ENCODE measurements at places on chromosomes 7 and 10. TPM values are rescaled to one million over a fixed set of nuclear protein-coding genes. Genes with fewer than 3 reads are reported as not detected.

DNA sequence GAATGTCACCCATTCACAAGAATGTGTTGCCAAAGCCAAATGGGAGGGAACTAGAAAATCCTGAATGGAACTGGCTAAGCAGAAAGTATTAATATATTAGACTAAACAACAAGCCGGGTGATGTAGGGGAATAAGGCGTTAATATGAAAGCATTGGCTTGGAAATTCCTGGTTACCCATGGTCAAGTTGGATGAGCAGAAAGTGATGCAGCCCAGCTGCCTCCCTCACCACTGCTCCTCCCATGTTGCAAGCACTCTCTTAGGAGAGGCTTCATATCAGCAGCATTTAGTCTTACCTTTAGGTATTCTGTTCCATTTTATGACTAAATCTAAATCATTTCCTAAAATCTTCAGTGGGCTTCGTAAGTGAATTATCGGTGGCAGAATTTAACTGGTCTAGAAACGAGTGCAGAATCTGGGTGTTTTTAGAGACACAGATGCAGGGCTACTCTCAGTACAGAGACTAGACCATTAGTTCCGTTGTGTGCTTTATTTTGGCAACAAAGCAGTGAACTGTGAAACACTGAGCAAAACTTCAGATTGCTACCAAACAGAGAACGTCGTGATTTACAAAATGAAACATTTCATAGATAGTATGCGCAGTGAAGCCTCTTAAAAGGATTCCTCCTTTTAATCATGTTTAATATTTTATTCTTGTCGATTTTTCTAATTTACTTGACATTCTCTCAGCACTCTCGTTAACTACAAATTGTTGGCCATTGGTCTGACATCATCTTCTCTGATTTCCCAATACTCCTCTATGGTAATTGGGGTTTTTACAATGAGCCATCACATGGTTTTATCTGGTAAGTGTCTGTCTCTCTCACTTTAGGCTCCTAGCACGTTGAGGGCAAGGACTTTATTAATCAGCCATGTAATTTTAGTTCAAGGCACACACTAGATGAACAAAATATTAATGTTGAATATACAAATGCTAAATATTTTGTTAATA, 22.0 kb upstream of the HGF start:
- no peak for DNase-seq

GRCh38 chr7:40870108-40870507, 735.3 kb downstream of the SUGCT start:
- no peak for DNase-seq

DNA sequence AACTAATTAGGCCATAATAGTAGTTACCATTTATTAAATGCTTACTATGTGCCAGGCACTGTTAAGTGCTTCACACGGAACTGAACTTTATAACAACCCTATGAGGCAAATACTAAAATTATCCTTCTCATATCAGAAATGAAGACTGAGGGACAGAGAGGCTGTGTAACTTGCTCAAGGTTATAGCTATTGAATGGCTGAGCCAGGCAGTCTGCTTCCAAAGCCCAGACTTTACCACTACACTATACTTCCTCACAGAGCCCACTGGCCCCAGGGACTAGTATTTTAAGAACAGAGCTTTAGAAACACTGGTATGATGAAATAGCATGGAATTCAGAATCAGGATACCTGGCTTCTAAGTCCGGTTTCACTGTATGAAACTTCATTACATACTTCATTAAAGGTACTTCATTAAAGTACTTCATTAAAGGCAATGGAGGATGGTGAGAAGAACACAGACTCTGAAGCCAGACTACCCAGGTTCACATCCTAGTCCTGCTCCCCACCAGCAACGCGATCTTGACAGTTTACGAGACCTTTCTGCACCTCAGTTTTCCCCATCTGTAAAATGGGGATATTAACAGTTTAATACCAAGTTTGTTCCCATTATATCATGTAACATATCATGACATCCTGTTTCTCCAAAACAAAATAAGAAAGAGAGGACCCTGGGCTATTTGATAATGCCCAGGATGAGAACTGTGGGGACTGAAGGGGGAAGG, 19.6 kb downstream of the ANXA11 start:
- no peak for DNase-seq

GRCh38 chr10:108620821-108621534, 1302.3 kb downstream of the XPNPEP1 start:
- DNase-seq: no peak

DNA sequence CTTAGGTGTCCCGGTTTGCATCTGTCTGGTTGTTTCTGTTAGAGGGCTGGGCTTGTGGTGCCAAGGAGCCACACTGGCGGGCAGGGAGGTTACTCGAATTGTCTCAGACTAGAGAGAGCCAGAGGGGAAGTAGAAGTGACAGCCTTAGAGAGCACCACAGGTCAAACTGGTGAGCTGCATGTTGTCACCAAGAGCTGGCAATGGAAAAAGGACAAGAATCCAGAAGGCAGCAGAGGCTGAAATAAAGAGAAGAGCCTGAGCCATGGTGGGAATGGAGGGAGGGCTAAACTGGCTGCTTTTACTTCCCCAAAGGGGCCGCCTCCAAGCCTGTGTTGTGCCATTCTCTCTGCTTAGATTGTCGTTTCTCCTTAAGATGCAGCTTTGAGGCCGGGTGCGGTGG, 31.1 kb upstream of the RHBDD2 start:
- DNase-seq: no peak

GRCh38 chr10:30752481-30752881, 122.9 kb upstream of the LYZL2 start:
- DNase-seq: no peak

GRCh38 chr10:65566906-65567305, 1358.9 kb upstream of the LRRTM3 start:
- no peak for DNase-seq

DNA sequence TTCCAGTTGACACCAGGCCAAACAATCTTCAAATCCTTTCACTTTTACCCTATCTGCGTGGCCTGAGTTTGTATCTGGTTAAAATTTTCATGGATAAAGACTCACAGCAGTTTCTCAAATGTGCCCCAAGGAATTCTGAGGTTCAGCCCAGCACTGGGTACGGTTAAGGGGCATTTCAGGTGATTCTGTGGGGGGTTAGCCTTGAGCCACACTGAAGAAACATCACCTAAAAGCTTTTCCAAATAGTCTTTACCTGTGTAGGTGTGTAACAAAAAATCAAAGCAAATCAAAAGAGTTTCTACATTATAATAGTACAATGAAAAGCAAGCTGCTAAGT, 83.8 kb upstream of the DNAJC1 start:
- no peak for DNase-seq

DNA sequence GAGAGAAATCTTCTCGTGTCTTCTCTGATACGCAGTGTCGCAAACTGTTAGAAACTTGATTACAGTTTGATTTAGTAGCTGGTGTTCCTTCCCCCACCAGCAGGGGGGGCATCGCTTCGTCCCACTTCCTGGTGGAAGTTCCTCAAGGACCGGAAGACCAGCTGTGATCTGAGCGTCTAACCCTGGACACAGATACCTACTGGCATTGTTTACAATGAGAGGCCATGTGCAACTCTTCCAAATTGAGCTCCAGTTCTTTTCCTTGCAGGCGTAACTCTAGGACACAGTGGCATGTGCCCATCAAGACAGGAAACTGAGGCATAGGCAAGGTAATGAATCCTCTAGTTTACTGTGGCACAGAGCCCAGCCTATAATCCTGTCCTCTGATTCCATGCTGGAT, 219.0 kb downstream of the CCDC3 start:
- no peak for DNase-seq

DNA sequence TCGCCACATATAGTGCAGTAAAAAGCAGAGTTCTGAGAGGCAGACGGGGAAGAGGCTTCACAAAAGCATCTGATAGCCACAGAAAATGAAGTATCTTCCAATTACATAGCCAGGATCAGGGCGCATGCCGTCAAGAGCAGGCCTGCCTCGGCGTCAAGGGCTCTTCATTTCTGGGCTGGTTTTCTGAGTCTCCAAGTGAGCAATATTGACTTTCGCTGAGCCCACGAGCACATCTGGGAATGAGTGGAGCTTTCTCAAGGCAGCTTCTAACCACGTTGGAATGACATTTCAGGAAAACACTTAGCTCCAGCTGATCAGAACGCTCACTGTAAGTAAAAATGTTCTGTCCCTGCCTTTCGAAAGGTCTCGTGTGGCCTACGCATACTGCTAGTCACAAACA, 51.9 kb downstream of the CLRN3 start:
- no peak for DNase-seq

- no peak for DNase-seq
Measured at GRCh38 chr10:103635580-103635979, 142.1 kb downstream of the NEURL1 start.

DNA sequence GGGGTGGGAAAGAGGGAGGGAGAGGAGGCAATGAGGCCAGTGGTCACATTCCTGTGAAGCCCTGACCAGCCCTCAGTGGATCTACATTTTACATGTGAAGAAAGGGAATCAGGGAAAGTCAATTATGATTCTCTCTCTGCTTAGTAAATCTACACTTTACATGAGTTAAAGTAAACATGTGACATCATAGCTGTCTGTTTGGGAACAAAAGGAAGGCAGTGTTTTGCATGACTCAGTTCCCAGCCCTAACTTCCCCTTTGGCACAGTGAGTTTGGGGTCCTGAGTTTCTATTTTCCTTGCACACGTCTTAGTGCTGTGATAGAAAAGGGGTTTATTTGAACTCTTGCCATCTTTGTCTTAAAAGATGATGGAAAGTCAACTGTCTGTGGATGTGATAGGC, 615.1 kb downstream of the SDK1 start:
- no peak for DNase-seq

- DNase-seq: no peak
Measured at GRCh38 chr7:49333180-49333881, 409.0 kb downstream of the CDC14C start.

DNA sequence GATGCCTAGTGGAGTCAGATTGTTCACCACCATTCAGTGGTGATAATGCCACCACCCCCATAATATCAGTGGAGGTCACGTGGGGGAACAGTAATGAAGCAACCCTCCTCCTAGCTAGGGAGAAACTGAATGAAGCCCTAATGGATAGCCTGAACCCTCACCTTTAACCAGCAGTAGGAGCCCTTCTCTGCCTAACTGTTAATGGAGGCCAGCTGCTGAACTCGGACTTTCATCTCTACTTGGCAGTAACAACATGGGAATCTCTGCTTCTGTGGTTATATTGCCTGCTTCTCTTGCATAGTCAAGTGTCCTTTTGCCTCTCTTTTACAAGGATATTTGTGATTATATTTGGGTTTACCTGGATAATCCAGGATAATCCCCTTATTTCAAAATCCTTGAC, 1097.9 kb downstream of the REEP3 start:
- no peak for DNase-seq

DNA sequence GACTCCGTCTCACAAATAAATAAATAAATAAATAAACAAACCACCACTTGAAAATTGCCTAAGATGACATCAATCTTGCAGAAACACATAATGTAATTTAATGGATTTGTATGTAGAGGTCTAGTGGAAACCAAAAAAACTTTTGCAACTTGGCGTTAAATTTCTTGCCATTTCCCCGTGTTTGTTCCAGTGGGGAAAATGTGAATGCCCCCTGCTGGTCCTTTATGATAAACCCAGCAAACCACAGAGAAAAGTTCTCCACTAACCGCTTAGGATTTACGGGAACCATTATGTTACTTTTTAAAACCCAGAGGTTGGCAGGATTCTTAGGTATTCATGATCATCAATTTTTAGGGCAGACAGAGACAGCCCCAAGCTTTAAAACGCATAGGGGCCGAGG, 32.5 kb downstream of the LAMB4 start:
- no peak for DNase-seq

DNA sequence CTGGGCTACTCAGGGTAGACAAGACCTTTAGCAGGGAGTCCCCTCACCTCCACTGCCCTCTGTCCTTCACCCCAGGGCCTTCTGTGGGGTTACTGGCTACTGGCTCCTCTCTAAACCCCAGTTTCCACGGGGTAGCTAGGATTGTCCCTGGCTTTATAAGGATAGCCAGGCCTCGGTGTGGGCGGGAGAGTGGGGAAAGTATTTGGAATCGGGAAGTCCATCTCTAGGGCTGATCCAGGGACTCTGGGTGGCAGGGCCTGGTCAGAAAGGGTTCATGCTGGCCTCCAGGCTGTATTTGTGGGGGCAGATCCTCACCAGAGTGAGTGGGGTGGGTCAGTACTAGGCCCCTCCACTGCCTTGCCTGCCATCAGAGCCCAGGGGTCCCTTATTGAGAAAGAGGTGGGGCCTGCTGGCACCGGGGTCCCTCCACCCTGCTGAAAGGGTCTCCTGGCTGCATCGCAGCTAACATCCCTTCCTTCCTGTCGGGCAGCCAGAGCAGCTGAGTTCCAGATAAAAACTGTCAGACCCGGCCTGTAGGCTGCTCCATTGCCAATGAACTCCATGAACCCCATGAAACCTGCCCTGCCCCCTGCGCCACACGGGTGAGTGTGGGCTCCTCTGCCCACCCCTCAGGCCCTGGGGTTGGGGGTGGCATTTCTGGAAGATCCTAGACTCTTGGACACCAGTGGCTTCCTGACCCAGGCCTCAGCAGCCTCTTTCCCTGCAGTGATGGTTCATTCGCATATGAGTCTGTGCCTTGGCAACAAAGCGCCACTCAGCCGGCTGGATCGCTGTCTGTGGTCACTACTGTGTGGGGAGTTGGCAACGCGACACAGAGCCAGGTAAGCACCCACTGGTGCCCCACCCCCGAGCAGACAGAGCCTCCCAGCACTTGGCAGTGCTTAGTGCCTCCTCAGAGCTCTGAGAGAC, 7.3 kb downstream of the ZMIZ2 start:
- no peak for DNase-seq

DNA sequence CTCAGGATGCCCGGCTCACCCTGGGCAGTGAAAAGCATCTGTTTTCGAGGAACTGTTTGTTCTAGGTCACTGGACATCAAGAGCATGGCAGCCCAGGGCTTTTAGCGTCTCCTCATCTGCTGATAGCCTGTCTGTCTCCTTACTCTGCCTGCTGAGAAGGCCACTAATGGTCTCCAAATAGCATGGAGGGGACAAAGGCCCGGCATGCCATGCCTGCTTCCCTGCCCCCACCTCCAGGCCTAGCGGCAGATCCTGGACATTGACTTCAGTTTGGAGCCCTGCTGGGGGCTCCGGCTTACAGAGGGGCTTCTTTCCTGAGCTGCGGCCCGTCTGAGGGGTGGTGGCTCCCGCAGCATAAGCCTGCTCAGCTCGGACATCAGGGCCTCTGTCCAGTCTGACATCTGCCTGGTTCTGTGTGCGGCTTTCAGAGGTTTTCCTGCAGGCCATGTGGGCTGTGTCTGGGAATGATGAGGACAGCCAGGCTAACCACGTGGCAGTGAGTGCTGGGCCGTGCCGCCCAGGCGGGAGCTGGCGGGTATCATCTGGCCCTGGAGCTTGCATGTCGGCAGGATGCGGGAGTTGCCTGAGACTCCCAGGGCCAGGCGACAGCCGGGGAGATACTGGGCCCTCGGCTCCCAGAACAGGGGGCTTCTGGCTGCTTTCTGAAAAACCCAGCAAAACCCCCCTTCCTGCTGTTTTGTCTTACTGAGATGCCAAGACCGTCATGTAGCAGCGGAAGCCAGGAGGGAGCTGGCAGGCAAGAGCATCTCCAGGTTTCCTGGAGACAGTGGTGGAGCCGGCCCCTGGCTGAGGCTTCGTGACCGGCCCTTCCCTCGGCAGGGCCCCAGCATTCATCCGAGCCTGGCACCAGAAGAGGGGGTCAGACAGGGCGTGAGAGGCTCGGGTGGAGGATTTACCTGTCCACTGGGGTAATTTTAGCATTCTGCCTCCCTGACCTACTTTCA, 9.2 kb downstream of the PFKFB3 start:
- no peak for DNase-seq

GRCh38 chr10:133259602-133259989, 17.1 kb downstream of the ADAM8 start:
- DNase-seq: no peak

The IFIT2 gene
- 4.0 TPM for total RNA-seq

The PAPSS2 gene
- total RNA-seq: 11.7 TPM

The PRKG1 gene
- 25.4 TPM for total RNA-seq

The CNNM1 gene
- 1.1 TPM for total RNA-seq

The OR2AE1 gene
- total RNA-seq: not detected

The MSS51 gene
- 3.0 TPM for total RNA-seq

The UPK3B gene
- total RNA-seq: 111 TPM

The OTUD1 gene
- total RNA-seq: 10.6 TPM
